ENCODE measurements at places on chromosomes 6 and 20.
A peak's percentile ranks its signal among the peaks of the same experiment; 100 is the strongest.

- no peak for DNase-seq
These were observed 7.6 kb downstream of the CEBPB start for GRCh38 chr20:50198180-50198666.

GRCh38 chr6:66307490-66307889 lies 600.5 kb upstream of the EYS start:
- no peak for DNase-seq

GRCh38 chr6:150182460-150183078 lies 39.7 kb downstream of the PPP1R14C start:
- no peak for DNase-seq

GRCh38 chr6:41602422-41602743 lies 35.9 kb upstream of the MDFI start:
- DNase-seq = no peak

GRCh38 chr6:24643920-24644319 lies 2.1 kb downstream of the KIAA0319 start:
- no peak for DNase-seq

- DNase-seq = no peak
These were observed 129.2 kb downstream of the GMPR start for GRCh38 chr6:16367571-16367970.

DNA sequence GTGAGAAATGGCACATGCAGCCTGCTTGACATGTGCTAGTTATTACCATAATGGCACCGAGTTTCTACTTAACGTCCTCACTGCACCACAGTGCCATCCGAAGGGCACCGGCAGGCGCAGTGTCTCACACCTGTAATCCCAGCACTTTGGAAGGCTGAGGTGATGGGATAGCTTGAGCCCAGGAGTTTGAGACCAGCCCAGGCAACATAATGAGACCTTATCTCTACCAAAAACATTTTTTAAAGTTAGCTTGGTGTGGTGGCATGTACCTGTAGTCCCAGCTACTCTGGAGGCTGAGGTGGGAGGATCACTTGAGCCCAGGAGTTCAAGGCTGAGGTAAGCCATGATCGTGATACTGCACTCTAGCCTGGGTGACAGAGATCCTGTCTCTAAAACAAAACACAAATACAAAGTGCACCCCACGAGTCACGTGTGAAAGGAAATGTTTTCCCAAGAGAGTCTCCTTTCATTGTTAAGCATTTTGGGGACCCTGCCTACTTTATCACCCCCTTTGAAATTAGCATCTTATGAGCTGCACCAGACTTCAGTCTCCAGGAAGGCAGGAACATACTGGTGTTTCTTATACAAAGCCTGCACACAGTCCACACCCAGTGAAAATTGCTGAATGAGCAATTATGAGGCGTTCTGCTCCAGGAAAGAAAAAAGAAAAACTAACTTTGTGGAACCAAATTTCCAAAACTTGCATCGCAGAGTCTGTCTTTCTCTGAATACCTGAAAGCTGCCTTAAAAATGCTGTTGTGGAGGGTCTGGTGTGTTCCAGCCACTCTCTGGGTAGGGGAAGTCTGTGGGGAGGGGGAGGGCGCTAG lies 47.1 kb upstream of the FOXQ1 start:
- no peak for DNase-seq

DNA sequence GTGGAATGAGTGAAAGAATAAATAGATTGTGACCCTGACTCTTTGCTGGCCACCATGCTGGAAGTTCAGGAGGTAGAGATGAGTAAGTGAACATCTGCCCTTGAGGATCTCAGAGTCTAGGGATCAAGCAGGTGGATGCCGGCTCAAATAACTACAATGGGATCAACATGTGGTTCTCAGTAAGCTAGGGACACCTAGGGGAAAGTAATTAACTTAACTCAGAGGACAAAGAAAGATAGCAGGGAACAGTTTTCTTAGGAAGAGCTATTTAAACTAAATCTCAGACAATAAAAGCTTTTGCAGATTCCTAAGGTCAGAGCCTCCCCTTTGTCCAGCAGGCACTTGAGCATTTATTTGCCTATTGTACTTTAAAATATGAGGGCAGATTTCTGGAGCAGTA lies 29.1 kb downstream of the SLC13A3 start:
- DNase-seq = no peak

DNA sequence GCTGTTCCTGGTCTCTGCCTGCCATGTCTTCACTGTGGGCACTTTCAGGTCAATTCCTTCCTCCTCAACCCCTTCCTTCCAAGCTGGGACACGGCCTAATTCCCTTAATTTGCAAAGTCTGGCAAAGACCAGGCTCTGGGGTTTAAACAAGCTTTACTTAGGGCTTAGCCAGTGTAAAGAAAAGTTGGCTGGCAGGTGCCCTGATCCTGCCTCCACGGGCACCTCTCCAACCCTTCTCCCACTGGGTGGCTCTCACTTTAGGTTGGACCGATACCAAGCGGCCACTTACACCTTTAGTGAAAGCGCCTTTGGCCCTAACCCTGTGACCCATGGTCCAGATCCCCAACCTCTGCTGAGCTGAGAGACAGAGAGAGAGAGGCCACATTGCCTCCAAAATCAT lies 13.7 kb upstream of the MLN start:
- DNase-seq = no peak

DNA sequence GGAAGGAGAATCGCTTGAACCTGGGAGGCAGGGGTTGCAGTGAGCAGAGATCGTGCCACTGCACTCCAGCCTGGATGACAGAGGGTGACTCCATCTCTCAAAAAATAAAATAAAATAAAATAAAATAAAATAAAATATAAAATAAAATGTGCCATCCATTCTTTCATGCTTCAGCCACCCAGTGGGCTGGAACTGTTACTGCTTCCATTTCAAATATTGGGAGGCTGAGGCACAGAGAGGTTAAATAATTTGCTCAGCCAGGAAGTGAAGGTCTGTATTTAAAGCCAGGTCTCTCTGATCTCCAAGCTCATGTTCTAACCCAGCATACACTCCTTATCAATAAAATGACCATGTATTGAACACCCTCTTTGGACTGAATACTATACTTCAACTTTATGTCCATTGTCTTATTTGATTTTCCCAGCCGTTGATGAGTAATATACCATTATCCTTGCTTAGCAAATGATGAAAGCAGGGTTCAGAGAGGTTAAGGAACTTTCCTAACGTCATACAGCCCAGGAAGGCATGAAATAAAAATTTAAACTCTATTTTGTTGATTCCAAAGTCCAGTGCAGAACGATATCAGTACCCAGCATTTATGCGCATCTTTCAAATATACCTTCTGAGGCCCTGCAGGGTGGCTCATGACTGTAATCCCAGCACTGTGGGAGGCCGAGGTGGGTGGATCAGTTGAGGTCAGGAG lies 25.8 kb upstream of the SLC9A8 start:
- no peak for DNase-seq

DNA sequence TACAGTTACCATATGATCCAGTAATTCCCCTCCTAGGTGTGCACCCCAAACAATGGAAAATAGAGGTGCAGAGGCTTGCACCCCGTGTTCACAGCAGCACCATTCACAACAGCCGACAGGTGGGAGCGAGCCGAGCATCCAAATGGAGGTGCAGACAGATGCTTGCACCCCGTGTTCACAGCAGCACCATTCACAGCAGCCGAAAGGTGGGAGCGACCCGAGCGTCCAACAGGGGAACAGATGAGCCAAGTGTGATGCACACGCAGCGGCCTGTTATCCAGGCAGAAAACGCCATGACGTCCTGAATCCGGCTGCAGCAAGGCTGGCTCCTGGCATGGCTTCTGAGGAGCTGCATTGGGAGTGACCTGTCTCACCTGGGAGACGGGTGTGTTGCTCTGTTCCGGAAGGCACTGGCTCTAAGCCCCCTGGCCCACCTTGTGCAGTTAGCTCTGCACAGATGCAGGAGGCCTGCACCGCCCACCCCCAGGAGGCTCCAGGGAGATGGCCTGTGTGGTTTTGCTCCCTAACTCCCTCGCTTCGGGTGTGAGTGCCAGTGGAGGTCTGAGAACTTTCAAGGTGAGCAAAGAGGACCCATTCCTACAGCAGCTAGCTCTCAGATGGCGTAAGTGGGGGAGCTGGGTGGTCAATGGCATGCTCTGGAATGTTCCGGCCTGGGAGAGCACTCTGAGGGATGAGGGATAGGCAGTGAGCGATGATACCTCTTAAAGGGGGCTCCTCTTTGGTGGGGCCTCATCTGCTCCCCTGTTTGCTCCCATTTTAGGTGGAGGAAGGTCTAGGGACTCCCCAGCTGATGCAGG lies 47.8 kb upstream of the FRMD1 start:
- DNase-seq = no peak

GRCh38 chr6:139257821-139258398 lies 33.9 kb downstream of the TXLNB start:
- no peak for DNase-seq

GRCh38 chr20:56989516-56989915 lies 276.9 kb downstream of the BMP7 start:
- DNase-seq = no peak

GRCh38 chr6:158422629-158423238 lies 110.5 kb downstream of the TULP4 start:
- DNase-seq = no peak

- DNase-seq = no peak
These were observed 22.7 kb downstream of the RAMACL start for GRCh38 chr6:166563805-166564204.

GRCh38 chr6:85360794-85361642 lies 88.9 kb upstream of the NT5E start:
- no peak for DNase-seq

- DNase-seq = peak; percentile 40
These were observed at the start of gene BIRC7 for GRCh38 chr20:63235399-63235983. BIRC7 (plus strand) TSS chr20:63235905; CDS start chr20:63236097, 192 bp downstream.

DNA sequence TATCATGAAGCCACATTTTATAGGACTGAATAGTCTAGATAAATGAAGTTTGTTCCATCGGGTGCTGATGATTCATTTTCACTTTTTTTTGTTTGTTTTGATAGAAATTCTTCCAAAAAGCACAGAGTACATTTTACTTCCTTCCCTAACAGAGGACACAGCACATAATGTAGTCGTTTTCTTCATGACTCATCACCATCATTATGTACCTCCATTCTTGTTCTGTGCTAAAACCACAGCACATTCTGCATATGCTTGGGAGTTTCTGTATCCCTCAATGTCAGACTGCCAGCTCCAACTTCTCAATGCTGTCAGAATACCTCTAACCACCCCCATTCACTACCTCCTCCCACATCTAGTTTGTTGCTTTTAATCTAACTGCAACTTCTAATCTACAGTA lies 1004.9 kb upstream of the ADGRB3 start:
- no peak for DNase-seq

- no peak for DNase-seq
These were observed 49.4 kb downstream of the PIGU start for GRCh38 chr20:34627458-34627857.

DNA sequence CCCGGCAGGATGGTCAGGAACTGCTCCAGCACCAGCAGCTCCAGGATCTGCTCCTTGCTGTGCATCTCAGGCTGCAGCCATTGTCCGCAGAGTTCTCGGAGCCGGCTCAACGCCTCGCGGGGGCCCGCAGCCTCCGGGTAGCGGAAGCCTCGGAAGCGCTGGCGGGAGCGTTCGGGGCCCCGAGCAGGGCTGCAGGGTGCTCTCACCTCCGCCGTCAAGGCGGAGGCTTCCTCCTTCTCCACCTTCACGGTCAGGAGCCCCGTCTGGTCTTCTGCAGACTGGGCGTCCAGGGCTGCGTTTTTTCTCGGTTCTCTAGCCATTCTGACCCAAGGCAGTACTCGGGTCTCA lies 434 bp downstream of the ZKSCAN4 start:
- no peak for DNase-seq

- DNase-seq = no peak
These were observed 54.3 kb downstream of the RNF144B start for GRCh38 chr6:18441251-18441979.

- no peak for DNase-seq
These were observed 317.5 kb downstream of the CD83 start for GRCh38 chr6:14434916-14435690.

DNA sequence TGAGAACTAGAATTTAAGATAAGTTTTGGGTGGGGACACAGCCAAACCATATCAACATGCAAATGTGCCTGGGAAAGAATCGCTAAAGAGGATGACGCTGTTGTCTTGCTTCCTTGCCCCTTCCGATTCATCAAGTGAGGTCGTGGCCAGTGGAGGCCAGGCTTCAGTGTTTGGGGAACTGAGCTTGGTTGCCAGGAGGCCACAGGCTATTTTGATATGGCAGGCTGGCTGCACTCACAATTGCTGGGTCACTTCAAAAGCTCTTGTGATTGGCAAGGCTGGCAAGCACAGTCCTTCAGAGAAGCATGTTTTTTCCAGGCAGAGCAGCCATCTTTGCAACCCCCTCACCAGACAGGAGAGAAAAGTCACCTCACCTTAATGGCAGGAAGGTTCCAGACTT lies 45.8 kb downstream of the SAMD5 start:
- peak; percentile 41 for DNase-seq

DNA sequence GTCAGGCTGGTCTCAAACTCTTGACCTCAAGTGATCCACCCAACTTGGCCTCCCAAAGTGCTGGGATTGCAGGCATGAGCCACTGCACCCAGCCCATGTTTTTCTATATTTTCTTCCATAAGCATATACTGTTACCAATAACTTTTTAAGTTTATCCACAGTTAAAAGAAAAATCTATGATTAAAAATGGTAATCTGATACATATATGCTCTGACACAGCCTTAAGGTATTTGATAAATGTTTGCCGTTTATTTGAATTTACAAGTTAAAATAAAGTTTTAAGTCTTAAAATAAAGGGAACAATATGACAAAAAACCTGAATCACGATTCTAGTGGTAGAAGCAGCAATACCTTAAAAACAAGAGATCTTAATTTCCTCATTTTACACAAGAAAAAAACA lies 5.2 kb downstream of the STK38 start:
- no peak for DNase-seq

GRCh38 chr6:35219683-35220326 lies 6.0 kb downstream of the SCUBE3 start:
- DNase-seq = no peak

- peak; percentile 59 for DNase-seq
These were observed 96.6 kb downstream of the HAO1 start for GRCh38 chr20:7843613-7844012.

GRCh38 chr6:135088281-135088680 lies 33.7 kb upstream of the HBS1L start:
- DNase-seq = no peak

- no peak for DNase-seq
These were observed 22.9 kb downstream of the CNKSR3 start for GRCh38 chr6:154487367-154488247.

DNA sequence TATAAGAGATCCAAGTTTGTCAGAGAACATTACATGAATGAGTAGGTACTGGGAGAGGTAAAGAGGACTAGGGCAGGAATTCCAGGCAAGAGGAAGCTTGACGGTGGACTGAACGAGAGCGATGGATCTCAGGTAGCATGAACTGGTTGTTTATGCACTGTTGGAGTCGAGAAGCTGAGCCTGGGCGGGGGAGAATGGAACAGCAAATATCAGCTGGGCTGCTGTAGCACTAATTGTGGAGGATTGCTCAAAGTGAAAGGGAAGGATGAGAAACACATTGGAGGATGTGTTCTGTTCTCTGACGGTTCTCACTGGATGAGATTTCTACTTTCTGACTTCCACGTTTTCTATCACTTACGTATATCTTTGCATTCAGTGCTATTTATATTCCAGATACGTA lies 164.2 kb downstream of the PHF3 start:
- DNase-seq = no peak
